ENCODE measurements at places on chromosomes 4 and X.
A peak's percentile ranks its signal among the peaks of the same experiment; 100 is the strongest.

DNA sequence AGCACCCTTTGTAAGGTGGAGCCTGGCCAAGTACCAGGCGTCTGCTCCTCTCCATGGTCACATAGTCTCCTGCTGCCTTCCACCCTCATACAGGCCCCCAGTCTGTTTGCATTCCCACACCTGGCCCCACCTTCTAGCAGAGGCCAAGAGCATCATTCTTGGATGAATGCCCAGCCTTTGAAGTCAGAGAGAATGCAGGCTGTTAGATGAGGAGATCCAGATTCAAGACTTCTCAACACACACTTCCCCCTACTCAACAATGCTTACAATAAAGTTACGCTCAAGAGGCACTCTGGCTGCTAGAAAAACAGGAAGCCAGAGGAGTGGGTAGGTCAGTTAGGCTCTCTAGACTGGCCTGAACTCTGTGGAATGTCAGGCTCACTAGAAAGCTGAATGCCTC, 43.3 kb downstream of the SHROOM4 start:
- peak; percentile 9 for DNase-seq

GRCh38 chr4:14193601-14194000, 566.1 kb upstream of the BOD1L1 start:
- DNase-seq = no peak

DNA sequence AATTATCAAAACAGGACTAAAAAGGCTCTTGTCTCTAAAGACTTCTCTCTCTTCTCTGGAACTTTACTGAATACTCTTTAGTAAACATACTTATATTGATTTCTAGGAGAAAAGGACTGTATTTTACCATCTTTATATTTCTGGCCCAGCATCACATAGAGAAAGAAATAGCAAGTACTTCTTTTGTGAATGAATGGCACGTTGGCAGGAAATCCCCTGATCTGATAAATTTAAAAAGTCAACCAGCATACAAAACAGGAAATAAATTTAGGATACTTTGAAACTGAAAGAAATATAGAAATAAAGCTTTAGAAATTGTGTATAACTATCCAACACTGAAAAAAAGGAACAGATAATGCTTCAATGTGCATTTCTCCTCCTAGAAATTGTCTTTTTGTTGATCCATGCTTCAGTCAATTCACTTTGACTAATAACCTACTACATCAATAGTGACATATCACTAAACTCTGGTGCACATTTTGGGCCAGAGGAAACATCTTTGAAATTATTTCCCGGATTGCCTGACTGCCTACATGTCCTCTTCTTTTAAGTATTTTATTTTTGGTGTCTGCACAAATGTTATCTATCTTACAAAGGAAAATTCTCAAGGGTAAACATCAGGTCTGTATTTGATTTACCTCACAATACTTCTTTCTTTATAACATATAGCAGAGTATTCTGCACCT, 183.5 kb upstream of the FSTL5 start:
- no peak for DNase-seq

DNA sequence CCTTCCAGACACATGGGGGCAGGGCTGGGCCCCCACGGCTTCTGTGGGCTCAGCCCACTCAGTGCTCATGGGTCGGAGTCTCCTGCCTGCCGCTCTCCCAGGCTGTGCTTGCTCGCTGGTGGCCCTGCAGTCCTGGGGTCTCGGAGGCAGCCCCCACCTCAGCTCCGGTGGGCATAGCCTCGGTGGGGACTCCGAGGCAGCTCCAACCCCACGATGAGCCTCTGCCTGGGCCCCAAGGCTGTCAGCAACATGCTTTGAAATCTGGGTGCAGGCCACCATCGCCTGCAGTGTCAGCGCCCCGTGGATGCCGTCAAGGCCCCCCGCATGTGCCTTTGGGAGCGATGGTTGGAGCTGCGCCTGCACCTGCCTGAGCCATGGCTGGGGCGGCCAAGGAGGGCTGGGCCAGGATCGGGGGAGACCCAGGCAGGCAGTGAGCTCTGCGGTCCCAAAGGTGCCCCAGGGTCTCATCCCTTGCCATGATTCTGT, 30.2 kb upstream of the SPON2 start:
- no peak for DNase-seq

DNA sequence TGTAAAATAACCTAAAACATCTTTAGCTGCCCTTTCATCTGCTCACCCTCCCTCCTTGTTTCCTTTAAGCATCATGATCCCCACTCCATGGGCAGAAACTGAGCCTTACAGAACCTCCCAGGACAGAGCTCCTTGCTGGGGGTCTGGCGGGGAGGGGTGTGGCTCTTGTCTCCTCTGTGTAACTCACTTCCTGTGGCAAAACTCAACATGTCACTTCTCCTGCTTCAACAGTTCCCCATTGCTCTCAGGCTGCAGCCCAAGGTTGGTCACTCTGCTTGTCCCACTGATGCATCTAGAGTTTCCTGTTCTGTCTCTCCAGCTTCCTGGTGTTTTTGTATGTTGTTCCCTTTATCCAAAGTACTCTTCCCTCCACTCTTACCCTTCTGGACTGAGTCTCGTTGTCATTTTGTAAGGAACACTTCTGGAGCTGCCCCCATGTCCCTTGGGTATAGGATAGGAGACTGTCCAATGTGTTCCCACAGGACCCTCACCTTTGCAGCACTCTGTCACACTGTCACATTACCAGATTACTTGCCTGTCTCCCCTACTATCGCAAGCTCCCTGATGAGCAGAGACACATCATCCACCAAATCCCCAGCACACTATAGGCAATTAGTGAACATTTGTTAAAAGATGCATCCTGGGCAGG, 19.6 kb downstream of the TMEM31 start:
- no peak for DNase-seq

DNA sequence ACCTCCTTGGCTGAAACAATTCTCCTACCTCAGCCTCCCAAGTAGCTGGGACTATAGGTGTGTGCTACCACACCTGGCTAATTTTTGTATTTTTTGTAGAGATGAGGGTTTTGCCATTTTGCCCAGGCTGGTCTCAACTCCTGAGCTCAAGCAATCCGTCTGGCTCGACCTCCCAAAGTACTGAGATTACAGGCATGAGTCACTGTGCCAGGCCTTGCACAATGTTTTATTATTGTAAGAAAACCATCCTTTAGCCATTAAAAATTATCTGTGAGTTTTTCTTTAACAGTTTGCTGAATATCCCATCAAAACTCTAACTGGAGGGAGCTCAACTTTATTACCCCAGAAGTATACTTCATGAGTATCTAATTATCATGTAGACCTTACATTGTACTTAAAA, 900.3 kb downstream of the PCDH7 start:
- no peak for DNase-seq

GRCh38 chr4:87632469-87632868, 17.6 kb upstream of the DMP1 start:
- DNase-seq = no peak

GRCh38 chrX:13742397-13743176, 8.0 kb downstream of the OFD1 start:
- no peak for DNase-seq

DNA sequence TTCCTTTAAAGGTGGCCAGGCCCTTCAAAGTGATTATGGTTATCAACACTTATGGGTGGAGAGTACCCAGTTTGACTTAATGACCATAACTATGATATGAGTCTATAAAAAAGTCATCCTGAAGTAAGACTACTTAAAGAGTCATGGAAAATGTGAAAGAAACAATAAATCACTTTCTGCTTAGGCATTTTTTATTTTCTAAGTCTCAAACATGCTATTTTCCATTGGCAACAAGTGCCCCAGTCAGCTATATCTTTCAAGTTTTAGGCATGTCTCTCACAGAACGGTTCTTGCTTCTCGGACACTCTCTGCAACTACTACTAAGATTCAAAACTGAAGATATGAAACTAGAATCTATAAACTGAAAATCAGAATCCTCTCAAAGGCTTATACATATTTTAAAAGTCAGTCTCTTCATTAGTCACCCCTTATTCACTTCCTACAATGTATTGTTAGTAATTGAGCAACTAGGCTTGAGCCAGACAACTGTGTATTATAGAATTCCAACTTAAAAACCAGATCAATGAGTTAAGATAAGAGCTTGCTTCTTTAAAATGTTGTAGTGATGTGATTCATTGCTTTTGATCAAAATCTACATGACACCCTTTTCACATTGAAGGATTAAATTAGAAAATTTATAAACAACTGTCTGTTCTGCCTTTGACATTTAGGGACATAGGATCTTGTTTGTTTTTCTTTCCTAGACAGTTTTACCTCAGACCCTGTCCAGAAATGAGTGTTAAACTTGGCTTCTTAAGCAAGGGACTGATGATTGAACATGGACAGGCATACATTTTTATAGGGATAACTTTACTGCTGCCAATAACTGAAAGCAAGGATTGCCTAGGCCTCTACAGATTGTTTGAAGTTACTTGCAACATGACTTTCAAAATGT, 2.9 kb downstream of the ANTXR2 start:
- no peak for DNase-seq

GRCh38 chrX:39869846-39870601, 227.7 kb downstream of the BCOR start:
- no peak for DNase-seq

GRCh38 chrX:9861711-9862110, 75.5 kb downstream of the SHROOM2 start:
- DNase-seq = no peak

DNA sequence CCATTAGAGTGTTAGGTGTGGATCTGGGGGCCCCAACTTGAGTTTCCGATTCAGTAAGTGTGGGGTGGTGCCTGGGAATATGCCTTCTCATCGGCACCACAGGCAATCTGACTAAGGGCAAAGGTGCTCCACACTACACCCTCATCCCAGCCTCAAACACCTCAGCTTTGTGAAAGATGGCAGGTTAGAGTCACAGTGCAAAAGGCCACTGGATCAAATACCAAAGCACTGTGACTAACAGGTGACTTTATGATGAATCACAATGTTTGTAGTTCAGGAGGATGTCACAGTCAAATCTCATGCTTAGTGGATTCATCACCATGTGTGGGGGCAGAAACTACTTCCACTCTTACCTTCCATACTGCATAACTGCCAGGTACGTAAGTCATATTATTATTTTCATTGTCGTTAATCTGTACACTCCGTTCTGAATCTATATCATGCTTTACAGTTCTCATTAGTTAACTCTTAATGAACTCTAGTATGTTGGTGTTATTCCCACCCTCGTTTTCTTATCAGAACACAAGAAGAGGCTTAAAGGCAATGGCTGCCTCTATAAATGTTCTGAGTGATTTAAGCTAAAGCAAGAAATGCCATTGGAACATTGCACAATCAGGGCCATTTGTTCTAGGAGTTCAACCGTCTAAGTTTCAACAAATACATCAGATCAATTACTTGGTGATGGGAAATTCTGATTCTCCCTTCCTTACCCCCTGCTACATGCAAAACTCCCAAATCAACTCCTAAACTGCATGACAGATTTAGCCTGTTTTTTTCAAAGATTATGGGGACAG, 50.2 kb downstream of the PRKG2 start:
- peak; percentile 2 for DNase-seq

DNA sequence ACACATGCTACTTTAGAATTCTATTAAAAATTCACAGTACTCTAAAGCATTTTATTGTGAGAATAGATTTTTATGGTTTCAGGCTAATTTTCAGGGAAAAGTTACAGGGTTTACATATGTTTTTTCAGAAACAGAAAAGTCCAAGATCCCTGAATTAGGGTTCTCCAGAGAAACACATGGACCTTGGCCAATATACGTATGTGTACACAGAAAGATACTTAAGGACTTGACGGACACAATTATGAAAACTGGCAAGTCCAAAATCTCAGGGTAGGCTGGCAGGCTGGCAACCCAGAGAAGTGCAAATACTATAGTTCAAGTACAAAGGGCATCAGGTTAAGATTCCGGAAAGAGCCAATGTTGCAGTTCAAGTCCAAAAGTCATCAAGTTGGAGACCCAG, 1897.8 kb upstream of the PCDH10 start:
- DNase-seq = no peak

GRCh38 chrX:102154218-102154860, 1.4 kb downstream of the BEX5 start:
- peak; percentile 28 for DNase-seq

GRCh38 chr4:178556796-178557195, 1114.6 kb upstream of the AGA start:
- no peak for DNase-seq

- DNase-seq = no peak
These were observed 118.2 kb downstream of the GPR143 start for GRCh38 chrX:9647431-9647830.

GRCh38 chrX:14354521-14354920, 174.8 kb upstream of the GLRA2 start:
- DNase-seq = no peak

DNA sequence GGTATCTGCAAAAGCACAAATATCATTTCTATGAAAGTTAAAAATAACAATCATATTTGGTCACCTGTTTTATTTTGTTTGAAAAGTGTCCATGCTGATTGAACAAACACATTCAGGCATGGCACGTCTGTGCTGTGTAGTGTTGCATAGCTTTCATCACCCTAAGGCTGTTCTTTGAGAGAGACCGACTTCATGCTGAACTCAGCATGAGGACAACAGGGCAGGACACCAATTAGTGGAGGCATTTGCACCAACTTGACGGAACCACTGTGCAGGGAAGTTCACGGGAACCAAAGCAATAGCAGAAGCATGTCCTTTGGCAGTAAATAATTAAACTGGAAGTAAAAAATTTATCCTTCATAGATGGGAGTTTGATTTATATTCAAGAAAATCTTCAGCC, 158.4 kb upstream of the SLC7A11 start:
- DNase-seq = peak; percentile 62

- DNase-seq = no peak
These were observed 36.8 kb upstream of the OCIAD2 start for GRCh38 chr4:48943387-48943786.

- DNase-seq = no peak
These were observed 44.7 kb upstream of the TET2 start for GRCh38 chr4:105102016-105102415.

- no peak for DNase-seq
These were observed 53.6 kb upstream of the FUNDC1 start for GRCh38 chrX:44596277-44596676.

DNA sequence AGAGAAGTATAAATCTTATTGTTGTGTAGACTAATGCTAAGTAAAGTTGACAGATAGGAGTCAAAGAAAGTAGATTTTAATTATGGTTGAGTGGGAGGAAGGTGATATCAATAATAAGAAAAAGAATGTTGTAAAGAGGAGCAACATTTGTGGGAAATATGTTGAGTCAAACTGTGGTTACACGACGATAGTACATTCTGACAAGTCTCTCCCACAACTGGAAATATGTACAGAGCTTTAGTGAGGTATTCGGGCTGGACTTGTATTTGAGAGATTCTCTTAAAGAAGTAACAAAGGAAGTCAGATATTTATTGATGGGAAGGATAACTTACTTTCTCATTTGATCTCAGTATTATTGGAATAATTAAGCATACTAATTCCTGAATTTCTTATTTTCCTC, 525.3 kb upstream of the MAGEB2 start:
- DNase-seq = no peak

GRCh38 chrX:148474030-148474429, 26.4 kb upstream of the AFF2 start:
- DNase-seq = no peak

GRCh38 chr4:53520116-53520515, 71.2 kb downstream of the LNX1 start:
- peak; percentile 47 for DNase-seq

DNA sequence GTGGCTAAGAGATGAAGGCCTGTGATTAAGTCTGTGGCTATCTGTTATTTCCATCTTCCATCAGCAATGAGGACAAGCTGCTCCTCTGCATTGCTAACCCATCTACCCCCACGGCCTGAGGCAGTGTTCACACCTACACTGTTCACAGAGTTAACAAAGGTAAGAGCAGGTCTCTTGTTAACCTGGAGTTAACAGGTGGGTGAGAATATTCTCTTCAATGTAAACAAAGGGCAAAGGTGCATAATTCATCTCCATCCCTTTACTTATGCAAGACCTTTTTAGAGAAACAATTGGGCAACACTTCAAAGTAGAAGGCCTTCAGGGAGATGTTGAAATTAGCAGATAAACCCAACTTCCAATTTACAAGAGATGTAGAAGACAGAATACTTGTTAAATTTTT, 2.8 kb downstream of the SLC35A2 start:
- no peak for DNase-seq

Data from eye (tissue), 1 donor.